Hematopoietic multipotent progenitor cell (in vitro differentiated cells): ENCODE measurements at places on chromosomes 12 and 14.

DNA sequence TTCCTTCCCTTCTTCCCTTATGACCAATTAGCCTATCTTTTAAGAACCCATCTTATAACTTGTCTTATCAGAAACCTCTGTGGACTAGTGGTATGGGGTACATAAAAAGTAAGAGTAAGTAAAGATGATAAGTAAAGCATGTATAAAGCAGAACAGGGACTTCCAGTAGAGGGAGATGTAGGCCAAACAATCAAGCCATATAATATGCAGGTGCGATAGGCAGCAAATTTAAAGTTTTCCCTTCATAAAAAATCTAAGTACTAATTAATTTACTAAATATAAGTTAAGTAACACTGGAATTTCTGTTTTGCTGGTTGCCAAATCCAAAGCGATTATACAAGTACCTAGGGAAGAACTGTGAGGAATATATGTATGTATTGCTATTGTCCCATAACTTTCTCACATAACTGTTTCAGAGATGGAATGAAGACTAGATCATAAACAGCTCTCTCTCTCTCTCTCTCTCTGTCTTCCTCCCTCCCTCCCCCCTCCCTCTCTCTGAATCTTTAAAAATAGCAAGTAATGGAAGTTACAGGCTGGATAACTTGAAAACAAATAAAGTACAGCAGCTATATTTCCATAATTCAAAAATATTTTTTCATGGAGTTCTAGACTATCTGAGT lies 25.7 kb downstream of the METTL25 start:
- no peak for DNase-seq

GRCh38 chr12:26595806-26596205 lies 237.2 kb downstream of the ITPR2 start:
- DNase-seq = no peak

- no peak for DNase-seq
Observed at GRCh38 chr14:44613061-44613712, 106.1 kb upstream of the FSCB start.

DNA sequence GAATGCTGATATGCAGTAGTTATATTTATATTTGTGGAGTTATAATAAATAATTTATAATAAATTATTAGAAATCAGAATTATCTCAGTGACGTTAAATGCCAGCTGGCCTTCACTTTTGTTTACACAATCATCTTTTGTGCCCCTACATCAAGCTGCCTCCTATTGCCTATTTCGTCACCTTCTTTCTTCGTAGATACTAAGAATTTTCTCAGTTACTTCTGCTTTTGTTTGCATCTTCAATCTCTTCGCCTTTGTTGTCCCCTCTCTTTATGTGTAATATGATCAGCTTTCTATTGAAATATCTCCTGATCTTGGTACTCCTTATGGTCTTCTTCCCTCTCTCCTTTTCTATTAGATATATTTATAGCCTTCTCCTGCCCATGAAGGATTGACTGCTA lies 197.0 kb downstream of the ERC1 start:
- no peak for DNase-seq

- no peak for DNase-seq
Observed at GRCh38 chr12:95328708-95329107, 111.1 kb downstream of the VEZT start.

- DNase-seq = no peak
Observed at GRCh38 chr14:54337314-54337713, 59.5 kb upstream of the CDKN3 start.

DNA sequence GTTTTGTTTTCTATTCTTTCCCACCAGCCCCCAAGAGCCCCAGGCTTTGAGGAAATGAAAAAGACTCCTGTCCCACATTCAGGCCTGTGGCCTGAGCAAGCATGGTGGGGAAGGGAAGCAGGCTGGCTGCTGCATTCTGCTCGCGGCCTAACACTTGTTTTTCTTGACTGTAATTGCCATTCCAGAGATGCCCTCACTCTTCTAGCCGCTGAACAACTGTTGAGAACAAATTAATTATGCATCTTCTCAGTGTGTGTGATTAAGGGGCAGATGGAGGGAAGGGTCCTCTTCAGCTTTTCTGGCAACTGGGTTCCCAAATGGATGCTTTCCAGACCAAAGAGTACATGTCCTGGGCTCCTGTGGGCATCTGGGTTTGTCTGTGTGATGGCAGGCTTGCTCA lies 43.3 kb downstream of the ADCK1 start:
- DNase-seq = no peak

DNA sequence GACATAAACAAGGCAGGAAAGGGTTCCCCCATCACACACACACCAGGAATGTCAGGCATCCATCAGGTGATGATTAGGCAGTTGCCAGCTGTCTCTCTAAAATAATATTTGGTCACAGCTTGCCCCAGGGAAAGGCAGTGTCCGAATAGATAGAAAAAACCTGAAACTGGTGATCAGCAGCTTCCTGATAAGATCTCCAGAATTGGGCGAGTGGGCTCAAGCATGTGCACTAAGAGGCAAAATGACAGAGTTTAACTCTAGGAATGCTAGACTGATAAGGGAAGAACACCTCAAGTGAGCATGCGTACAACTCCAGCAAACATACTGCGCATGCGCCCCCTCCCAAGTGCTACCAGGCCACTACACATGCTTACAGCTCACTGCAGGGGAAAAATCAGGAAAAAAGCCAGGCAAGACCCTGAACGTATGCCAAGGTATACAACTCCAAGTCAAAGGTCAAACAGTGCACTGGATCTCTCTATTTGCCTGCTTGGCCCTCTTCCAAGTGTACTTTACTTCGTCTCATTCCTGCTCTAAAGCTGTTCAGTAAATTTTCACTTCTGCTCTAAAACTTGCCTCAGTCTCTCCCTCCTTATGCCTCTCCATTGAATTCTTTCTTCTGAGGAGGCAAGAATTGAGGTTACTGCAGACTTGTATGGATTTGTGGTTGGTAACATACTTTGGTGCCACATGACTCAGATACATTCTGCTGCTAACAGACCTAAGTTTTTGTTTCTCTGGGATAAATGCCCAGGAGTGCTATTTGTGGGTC lies 73.5 kb upstream of the VASH1 start:
- DNase-seq = no peak

DNA sequence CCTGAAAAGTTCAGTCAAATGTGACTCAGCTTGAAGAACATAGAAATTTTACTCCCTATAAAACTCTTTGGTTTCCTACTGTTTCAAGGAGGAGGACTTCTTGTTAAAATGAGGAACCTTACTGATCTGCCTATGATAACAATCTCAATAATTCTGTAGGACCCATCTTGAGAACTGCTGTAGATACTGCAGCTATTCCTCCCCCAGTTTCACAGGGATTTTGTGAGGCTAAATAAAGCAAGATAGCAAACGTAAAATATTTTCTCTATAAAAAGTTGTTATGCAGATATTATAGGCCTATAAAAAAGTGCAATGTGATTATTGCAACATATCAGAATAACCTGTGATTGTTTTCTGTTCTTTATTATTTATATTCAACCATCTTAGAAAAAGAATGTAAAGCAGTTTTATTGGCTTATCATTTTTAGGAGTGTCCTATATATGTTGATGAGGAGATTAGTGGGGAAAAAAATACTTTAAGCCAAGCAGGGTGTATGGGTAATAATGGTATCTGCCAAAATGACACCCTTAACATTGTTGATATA lies 12.1 kb downstream of the CLEC14A start:
- DNase-seq = no peak
